ENCODE measurements at places on chromosomes 2 and 18.

- DNase-seq: no peak
Observed at GRCh38 chr2:96241900-96242611, 23.7 kb downstream of the TMEM127 start.

GRCh38 chr18:26648509-26649192 is 100.3 kb upstream of the KCTD1 start:
- no peak for DNase-seq

GRCh38 chr18:35158728-35159450 is 81.9 kb upstream of the ZNF397 start:
- no peak for DNase-seq

- no peak for DNase-seq
Observed at GRCh38 chr2:230090967-230091366, 22.2 kb upstream of the SLC16A14 start.

DNA sequence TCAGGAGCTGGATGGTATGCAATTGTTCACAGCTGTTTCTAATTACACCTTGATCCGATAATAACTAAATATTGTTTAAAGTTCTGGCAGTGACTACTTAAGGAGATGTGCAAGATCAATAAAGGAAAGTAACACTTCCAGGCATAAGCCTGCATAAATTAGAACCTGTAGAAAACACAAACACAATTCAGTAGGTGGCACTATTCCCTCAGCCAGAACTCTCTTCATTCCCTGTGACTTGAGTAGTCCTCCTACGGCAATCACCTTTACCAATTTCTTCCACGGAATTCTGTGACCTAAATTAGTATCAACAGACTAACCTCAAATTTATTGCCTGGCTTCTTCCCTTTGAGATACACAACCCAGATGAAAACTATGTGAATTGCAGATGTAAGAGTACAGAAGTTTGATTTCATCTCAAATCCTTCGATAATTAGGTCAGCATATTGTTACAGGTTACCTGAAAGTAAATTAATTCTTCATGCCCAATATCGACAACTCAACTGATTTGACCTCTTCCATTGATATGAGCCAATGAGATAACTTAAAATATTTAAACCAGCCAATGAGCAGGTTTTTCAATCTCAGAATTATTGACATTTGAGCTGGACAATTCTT is 137.8 kb downstream of the PID1 start:
- no peak for DNase-seq

- DNase-seq: no peak
Observed at GRCh38 chr2:239939736-239940483, 85.2 kb downstream of the NDUFA10 start.

GRCh38 chr2:22406625-22407024 is 978.4 kb upstream of the KLHL29 start:
- no peak for DNase-seq

DNA sequence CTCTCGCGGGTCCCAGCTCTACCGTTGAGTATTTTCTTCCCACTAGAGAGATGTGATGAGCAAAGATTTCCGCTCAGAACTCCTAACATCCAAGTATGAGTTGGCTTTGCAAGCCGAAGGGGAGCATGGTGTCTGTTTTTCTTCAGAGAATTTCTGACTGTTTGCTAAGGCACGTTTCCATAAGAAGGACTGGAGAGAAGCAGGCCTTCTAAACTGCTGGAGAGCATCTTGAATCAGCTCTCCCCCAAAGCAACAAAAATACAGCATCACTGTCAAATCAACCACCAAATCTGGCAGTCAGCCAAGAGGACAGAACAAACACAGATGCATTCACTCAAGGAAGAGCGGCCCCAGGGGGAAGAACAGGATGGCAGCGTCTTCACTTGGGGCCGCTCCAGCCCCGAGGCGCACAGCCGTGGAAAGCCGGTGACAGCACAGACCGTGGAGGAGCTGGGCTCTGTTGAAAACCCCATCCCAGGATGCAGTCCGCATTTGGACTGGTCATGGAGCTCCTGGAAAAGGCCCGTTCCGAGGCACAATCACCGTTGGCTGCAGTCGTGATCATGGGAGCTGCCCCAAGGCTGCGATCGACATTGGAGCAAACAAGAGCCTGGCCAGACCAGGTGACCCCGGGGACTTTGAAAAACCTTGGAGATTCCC is 101.4 kb downstream of the NFATC1 start:
- DNase-seq: no peak

DNA sequence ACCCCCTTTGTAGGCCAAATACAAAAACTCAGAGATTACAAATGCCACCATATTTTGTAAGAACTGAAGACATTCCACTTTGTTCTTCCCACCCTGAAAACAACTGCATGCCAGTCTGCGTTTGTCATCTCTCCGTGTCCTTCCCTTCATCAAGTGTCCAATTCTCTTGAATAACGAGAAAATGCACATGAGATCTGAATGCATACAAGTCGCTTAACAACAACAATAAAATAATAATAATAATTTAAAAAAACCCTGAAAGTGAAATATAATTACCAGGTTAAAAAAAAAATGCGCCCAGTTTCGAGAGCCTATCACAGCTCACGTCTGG is 2.0 kb upstream of the SETBP1 start:
- DNase-seq: no peak

GRCh38 chr2:118853129-118853640 is 5.7 kb upstream of the EN1 start:
- DNase-seq: no peak

DNA sequence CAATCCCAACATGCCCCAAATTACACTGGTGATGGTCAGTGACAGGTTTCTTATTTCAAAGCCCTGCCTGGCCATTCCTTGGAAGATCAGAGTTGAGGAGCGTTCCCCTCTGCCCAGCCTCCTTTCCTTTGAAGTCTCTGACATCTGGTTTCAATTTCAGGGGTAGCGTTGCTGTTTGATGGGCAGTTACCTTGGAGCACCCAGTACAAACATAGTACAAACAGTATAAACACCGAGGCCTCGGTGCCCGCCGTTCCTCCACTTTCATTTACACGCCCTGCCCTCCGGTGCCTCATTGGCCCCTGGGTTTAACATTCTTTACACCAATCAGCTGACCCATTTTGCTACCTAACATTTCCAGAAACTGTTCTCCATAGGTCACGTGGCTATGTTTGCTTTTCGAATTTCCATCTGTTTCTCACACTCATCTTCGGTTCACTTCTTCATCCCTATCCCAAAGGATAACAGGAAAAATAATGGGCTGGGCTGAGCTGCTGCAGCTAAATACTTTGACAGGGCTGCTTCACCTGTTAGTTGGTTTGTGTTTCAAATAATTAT is 65.6 kb downstream of the NRP2 start:
- DNase-seq: no peak

DNA sequence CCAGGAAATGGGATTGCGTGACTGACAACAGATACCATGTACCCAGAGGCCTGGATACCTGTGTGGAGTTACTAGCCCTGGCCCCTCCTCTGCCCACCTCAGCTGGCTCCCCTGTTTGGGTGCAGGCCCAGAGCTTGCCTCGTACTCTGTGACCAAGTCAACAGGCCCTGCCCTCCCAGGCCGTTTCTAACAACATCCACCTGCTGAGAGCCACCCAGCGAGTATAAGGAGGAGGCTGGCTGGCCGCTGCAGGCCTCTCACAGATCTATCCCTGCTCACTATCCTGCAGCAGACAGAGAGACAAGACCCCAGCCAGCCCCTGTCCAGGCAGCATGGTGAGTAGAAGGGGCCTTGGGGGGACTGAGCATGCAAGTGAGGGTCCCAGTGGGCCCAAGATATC is 12.5 kb upstream of the TUBA4A start:
- DNase-seq: no peak

- DNase-seq: no peak
Observed at GRCh38 chr2:10208736-10209135, 86.2 kb downstream of the RRM2 start.

GRCh38 chr2:3168230-3168891 is 209.3 kb downstream of the EIPR1 start:
- no peak for DNase-seq

DNA sequence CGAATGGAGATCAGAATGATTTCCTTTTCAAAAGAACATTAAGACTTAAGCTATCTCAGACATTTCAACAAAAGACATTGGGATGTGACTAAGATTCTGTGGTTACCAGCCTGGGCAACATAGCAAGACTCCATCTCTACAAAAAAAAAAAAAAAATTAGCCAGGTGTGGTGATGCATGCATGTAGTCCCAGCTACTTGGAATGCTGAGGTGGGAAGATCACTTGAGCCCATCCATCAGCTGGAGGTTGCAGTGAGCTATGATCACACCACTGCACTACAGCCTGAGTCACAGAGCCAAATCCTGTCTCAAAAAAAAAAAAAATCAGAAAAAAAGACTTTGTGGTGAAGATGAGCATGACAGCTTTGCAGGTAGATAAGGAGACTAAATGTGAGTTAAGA is 12.8 kb downstream of the RNF103 start:
- DNase-seq: no peak

GRCh38 chr18:48646976-48647375 is 108.1 kb downstream of the CTIF start:
- DNase-seq: no peak

DNA sequence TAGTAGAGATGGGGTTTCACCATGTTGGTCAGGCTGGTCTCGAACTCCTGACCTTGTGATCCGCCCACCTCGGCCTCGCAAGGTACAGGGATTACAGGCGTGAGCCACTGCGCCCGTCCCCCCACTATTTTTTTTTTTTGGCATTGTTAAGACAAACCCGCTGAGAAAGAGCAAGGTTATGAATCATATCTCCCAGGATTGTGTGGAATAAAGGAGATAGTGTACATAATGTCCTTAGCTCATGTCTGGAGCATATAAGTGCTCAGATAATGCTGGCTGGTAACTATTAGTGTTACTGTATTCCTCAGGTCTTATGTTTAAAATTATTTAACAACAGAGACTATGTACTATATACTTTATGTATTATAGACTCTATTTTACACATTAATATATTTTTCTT is 36.0 kb downstream of the TTC27 start:
- no peak for DNase-seq

- DNase-seq: no peak
Observed at GRCh38 chr2:241721852-241722251, 12.6 kb upstream of the D2HGDH start.

DNA sequence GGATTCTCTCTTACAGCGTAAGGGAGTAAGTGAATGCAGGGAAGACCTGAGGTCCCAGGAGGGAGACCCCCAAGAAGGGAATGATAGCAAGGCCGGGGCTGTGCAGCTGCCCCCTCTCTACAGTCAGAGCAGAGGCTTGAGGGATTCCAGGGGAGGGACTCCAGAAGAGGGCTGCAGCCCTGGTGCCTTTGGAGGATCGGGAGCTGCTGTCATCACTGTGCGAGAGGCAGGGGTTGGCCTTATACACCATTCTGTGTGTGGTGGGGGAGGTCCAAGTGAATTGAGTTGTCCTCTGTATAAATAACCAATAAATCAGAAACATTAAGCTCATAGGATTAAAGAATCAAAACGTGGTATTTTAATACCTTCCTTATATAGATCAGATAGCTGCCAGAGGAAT is 114.9 kb downstream of the GLI2 start:
- no peak for DNase-seq

DNA sequence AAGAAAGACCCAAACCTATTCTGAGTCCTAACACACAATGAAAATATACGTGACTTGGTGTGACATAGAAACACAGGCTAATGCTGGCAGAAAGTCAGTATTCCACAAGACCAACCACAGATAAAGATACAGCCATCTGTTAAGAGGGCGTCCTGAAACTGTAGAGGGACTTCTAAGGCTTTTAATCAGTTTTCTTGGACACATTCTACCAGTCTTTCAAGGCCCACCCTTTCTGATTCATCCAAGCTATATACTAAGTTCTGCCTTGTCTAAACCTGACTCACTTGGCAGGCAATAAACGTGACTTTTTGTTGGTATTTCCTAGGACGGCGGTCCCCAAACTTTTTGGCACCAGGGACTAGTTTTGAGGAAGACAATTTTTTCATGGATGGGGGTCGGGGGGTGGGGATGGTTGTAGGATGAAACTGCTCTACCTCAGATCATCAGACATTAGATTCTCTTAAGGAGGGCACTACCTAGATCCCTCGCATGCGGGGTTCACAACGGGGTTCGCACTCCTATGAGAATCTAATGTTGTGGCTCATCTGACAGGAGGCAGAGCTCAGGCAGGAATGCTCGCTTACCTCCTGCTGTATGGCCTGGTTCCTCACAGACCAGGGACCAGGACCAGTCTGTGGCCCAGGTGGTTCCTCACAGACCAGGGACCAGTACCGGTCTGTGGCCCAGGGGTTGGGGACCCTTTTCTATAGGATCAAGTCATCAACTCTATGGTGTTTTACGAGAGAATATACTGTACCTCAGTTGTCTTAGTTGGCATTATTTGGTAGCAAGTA is 61.4 kb downstream of the SP3 start:
- no peak for DNase-seq

DNA sequence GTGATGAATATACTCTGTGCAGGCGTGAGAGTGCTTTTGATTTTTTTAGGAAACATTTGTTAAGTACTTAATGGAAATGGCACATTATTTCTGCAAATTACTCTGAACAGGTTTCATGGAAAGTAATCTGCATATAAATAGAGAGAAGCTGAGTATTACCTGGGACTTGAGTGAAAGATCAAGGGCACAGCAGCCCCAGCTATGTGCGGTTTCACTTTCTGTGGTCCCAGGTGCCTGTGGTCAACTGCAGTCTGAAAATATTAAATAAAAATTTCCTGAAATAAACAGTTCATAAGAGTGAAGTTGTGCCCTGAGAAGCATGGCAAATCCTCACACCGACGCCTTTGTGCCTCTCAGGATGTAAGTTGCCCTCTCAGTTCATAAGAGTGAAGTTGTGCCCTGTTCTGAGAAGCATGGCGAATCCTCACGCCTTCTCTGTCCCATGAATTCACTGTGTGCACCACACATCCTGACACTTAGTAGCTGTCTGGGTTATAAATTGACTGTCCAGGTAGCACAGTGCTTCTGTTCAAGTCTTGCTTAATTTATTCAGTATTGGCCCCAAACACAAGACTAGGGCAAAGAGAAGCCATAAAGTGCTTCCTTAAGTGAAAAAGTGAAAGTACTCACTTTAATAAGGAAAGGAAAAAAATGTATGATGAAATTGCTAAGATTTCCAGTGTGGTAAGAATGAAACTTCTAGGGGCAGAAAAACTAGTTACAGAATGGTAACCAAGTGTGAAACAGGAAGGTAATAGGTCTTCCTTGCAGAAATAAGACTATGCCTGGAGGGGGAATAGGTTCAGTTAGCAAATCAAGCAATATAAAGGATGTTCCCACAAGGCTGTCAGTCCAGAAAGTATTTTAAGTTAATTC is 4.3 kb upstream of the SNTG2 start:
- DNase-seq: no peak

DNA sequence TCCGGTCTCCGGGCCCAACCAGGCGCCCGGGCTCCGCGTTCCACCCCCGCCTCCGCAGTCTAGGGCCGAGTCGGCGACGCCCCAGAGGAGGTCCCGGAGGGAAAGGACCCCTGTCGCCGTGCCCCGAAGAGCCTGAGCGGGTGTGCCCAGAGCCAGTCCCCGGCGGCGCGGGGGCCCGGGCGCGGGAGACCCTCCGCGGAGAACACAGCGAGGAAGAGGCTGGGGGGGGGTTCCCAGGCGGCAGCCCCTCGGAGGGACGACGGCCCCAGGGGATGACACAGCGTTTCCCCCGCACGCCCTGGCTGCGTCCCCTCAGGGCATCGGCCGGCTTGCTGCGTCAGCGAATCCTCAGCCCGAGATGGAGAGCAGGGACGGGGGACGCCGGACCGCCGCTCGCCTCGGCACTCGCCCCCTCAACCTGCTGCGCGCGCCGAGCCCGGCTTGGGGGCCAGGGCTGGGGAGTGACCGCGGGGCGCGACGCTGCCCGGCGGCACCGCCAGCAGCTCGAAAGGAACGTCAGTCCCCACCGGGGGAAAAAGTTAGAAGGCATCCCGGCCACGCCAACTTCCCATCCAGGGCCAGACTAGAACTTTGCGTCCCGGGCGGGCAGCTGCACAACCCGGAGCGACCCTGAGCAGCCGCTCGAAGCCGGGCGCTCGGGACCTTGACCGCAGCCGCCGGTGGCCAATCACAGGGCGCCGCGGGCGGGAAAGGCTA is 711 bp downstream of the SFXN5 start:
- peak; percentile 98 for DNase-seq

Data from cortex of kidney (tissue), 1 donor.